ENCODE measurements at places on chromosomes 13 and 19.

DNA sequence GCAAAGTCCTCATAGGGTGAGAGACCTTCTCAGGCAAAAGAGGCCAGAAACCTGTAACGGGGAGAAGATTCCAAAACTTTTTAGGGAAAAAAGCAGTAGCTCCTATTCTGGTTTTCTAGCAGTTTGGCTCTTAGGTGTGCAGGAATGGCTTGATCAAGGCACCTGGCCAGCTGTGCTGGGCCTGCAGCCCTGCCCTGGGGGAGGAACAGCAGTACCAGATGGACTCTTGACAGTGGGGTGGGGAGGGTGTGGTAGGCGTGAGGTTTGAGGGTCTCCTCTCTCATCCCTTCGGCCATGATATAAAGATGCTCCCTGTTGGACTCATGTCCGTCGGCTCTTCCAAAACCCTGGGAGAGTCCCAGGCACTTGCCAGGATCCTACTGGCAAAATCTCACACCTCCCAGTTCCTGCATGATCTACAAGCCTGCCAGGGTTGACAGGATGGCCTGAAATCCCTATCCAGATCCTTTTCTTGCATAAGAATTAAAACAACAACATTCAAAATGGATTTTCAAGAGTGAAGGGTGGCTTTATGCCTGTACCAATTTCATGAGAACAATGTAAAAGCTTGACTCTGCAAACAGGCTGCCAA is 120.4 kb downstream of the IER2 start:
- no peak for DNase-seq

DNA sequence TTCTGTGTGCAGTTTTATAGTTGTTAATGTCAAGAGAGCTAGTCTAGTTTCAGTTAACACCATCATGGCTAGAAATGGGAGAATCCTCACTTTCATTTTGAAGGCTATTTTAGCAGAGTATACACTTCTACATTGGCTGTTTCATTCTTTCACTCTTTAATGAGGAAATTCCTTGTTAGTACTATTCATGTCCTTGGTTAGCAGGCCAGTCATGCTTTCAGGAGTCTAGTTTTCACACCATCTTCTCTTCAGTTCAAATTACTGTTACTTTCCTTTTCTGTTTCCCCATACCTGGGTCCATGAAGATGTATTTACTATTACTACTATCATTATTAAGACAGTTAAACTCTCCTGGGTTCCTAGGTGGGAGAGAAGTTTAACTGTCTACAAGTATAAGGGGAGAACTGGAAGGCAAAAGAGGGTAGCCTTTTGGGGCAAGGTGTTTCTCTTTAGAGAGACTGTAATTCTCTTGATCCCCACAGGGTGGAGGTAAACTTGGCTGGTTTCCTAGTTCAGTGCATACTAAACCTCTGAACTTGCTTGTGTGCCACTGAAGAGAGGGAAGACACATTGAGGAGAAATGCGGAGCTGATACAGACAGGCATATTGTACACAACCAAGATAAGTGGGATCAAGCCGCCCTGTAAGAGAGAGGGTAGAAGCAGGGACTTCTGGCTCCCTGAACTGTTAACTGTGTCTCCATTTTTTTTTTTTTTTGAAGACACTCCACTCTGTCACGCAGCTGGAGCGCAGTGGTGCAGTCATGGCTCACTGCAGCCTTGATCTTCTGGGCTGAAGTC is 41.3 kb upstream of the IGFL4 start:
- DNase-seq, result peak; percentile 40

- no peak for DNase-seq
Measured at GRCh38 chr19:33022472-33023116, 42.1 kb downstream of the RHPN2 start.

- DNase-seq, result no peak
Measured at GRCh38 chr13:24854311-24854710, 90.3 kb downstream of the RNF17 start.

GRCh38 chr13:46850214-46850613 is 46.6 kb downstream of the HTR2A start:
- no peak for DNase-seq

- peak; percentile 88 for DNase-seq
Measured at GRCh38 chr19:6632002-6632621, 37.8 kb downstream of the TNFSF14 start.

DNA sequence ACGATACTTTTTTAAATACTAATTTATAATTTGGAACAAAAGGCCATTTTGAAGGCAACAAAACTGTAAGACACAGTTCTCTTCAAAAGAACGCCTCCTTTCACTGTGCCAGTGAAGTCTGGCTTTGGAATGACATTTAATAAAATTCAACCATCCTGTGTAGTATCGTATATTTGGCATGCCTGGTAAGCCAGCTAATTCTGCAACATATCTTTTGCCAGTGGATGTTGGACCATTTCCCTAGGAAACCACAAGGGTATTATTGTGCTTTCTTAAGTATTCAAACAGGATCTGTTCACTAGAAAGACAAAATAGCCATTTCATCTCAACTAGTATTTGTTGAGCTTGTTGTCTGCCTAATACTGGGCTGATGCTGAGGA is 111.6 kb downstream of the RGCC start:
- DNase-seq, result no peak

- DNase-seq, result no peak
Measured at GRCh38 chr13:105008604-105009003, 1526.9 kb downstream of the EFNB2 start.

- DNase-seq, result no peak
Measured at GRCh38 chr13:69955271-69955670, 152.4 kb upstream of the ATXN8OS start.

DNA sequence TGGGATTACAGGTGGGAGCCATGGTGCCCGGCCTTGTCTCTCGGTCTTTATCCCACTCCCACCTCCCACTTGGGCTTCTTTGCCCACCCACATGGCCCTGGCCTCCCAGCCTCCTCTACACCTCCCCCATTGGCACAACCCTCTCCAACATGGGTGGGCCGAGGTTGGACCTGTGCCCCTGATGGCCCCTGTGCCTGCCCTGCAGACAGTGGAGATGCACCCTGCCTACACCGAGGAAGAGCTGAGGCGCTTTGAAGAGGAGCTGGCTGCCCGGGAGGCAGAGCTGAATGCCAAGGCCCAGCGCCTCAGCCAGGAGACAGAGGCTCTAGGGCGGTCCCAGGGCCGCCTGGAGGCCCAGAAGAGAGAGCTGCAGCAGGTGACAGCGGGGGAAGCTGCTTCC is 12.6 kb upstream of the DHDH start:
- DNase-seq, result no peak

GRCh38 chr19:7500811-7501450 is 12.1 kb upstream of the PEX11G start:
- DNase-seq, result no peak

DNA sequence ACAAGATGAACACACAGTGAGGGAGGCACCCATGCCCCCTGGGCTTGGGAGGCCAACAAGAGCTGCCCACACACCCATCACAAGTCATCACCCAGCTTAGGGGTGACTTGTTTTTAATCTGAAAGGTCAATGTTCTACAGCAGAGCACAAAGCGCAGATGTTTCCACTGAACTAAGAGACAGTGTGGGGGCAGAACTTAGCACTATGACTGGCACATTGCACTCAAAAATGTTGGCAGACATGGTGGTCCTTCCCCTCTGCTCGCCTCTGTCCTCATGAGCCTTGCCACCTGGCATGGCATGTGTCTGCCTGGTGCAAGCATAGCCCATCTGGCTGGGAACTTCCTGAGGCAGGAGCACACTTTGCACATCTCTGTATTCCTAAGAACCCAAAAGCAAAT is 81.4 kb upstream of the ZNF98 start:
- DNase-seq, result no peak

DNA sequence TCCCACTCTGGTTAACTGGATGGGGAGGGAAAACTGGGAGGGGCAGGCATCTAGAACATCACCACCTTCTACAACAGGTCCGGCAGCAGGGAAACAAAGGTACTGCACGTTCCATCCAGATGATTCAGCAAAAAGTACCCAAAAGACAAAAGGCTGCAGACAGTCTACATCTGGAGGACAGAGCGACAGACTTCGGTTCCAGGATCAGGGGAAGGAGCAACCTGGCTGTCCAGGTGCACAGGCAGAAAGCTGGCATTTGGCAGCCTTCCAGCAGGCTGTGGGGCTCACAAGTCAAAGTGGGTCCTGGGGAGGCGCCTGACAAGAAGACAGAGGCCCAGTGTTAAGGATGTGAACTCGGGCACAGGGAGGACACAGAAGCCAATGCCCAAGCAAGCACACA is 202.9 kb downstream of the SUCLA2 start:
- no peak for DNase-seq

DNA sequence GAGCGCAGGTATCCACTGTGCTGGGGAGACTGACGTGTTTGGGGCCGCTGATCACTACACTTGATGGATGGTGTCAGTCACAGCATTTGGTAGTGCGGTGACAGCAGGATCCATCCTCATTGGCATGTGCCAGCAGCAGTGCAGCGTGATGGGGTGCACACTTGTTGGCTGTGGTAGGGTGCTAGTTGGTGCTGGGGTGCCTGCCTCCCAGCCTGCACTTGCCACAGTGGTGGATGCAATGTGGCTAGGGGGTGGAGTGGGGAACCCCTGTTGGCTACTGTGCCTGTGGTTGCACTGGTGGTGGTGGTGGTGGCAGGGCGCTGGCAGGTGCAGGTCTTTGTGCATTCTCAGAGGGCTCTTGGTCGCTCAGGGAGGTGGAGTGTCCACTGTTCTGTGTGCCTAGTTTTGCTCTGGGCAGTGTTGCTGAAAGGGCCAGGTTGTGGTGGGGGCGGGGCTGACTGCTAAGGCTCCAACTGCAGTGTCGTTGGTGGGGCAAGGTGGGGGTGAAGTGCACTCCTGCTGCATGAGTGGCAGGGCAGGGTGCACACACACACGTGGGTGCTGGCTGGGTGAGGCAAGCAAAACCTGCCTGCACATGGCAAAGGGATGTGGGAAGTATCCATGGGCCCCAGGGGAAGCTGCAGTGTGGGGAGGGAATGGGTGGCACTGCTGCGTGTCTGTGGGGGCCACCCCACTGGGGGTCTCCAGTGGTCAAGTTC is 84.8 kb downstream of the ZMYM2 start:
- DNase-seq, result no peak

DNA sequence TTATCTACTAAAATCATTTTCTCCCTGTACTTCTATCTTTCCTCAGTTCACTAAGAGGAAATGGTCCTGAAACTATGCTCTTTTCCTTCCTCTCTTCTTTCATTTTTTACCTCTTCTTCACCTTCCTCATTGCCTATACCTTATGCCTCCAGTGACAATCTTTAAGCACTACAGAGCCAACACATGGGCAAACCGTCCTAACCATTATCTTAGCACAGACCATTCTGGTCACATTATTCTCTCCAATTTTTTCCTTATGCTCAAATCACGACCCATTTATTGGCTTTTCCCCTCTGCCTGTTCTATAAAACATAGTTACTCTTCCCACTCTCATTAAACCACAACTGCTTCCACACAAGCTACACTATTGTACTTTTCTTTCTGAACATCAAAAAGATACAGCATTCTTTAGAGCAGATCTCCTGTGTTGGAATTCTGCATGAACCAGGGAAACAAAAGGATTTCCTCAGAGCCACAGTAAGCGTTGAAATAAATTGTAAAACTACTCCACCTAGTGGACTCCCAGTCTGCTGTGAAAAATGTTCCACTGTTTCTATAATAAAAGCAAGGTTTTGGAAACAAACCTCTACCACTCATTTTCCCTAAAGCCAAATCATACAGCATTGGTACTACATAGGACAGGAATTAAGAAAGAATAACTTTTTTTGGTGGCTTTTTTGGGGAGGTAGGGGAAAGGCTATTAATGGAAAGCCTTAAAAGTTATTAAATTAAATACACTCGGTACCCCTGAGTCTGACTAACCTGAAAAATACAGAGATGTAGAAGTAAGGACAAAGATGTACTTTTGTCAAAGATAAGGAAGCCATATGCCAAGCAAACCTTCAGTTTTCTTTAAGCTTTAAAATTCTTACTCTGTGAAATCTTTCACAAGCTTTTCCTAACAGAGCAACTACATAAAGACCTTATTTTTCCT is 19.5 kb downstream of the NUFIP1 start:
- DNase-seq, result peak; percentile 43

GRCh38 chr19:30865511-30865910 is 483.7 kb downstream of the TSHZ3 start:
- DNase-seq, result no peak

DNA sequence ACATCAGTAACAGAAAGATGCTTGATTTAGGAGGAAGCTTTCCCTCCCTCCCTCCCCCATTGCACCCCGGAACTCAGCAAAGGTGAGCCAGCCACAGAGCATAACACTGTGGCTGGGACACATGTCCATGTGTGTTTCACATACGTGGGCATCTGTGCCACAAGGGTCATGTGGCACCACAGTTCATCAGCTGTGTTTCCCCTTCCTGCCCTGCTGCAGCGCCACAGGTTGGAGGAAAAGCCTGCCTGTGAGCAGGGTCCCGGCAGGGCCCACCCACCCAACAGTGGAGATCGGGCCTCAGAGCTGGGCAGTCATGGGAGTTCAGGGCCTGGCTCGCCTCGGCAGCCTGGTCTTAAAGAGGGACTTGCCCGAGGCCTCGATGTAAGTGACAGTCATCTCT is 2.8 kb downstream of the ACP5 start:
- no peak for DNase-seq

DNA sequence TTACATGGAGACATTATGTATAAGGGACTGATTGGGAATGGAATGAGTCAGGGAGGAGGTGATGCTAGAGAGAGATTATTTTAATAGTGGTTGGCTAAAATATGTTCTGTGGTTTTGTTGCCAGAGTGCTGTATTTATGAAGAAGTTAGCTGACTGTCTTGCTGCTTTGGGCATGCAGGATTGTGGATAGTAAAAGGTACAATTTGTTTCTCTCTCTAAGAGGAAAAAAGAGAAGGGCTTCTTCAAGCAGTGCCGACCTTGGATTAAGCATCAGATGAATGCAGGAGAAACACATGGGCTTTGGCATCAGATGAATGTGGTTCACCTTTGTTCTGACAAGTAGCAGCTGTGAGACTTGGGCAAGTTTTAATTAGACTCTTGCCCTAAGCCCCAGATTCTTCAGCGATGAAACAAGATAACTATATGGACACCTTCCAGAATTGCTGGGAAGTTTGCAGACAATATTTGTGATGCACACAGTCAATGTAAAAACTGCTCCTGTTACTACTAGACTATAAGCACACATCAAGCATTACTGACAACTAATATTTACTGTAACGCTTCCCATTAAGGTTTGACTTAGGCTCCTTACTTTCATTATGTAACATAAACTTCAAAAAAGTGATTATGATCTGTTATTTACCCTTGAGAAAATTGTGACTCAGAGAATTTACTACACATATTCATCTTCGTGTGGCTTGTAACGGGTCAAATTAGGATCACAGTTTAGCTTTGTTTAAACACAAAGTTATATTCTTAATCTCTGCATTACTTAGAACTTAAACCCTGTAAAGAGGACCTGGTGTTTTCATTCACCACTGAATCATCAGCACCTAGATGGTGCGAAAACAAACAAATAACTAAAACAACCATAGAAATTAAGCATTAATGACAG is 824.0 kb downstream of the PCDH9 start:
- DNase-seq, result no peak

All from CD4-positive, alpha-beta T cell (primary cell).